ENCODE measurements at places on chromosomes 12 and 14.

DNA sequence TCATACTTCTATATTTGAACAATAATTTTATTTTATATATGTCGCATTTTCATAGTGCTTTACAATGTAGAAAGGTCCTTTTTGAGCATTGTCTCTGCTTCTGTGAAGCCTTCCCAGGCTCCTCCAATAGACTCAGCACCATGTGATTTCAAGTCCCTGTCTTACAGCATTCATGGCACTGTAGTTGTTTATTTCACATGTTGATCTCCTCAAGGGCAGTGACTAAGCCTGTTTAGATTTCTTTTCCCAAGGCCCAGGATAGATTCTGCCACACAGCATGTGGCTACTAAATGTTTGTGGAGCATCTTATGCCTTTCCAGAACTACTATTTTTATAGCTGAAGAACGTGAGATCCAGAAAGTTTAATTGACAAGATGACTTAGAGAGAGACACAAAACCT lies 391.7 kb downstream of the TMEM117 start:
- DNase-seq = no peak

GRCh38 chr12:124560146-124560890 lies 7.1 kb downstream of the NCOR2 start:
- no peak for DNase-seq

GRCh38 chr12:119578112-119578511 lies 15.5 kb upstream of the TMEM233 start:
- DNase-seq = no peak

DNA sequence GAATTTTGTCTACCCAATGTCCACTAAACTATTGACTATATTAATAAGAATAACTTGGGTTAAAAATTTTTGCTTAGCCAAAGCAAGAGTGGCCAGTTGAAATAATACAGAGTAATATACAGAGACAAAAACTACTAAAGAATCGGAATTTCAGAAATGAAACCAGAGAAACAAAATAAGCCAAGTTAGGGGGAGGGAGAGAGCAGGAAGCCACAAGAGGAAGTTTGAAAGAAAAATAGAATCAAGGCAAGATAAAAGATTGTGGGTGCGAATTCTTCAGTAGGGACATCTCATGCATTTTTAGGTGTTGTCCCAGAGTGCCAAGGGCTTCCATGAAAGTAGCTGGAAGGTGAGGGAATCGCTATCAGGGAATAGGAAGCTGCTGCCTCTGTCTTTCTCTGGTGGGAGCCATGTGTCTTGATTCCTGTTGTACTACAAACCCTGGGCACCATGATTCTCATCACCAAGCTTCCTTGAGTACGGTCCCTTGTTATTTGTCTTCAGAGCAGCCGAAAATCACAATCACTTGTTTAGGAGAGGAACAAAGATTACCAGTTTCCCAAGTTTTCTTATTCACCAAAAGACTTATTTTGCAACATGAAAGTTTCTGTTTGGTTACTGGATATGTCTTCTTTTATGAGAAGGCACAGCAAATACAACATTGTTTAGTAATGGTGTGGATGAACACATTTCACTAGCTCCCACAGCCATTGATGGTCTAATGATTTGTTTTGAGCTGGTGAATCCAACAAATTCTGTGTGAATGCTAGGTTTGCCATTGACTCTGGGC lies 16.7 kb downstream of the NEUROD4 start:
- DNase-seq = no peak

- no peak for DNase-seq
Measured at GRCh38 chr12:86496595-86496994, 240.4 kb upstream of the MGAT4C start.

DNA sequence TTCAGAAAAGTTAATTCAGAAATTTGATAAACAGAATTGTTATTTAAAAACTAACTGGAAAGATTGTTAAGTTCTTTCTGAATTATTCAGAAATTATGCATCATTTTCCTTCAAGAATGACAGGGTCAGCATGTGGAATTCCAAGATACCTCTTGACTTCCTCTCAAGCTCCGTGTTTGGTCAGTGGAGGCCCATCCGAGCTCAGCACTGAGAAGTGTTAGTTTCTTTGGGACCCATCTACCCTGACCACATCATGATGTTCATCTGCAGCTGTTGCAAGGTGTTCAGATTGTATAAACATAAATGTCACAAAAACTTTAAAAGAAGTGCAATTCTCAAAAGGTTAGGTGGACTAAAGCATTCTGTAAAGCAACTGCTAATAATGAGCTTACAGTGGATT lies 33.7 kb downstream of the MDM2 start:
- no peak for DNase-seq

DNA sequence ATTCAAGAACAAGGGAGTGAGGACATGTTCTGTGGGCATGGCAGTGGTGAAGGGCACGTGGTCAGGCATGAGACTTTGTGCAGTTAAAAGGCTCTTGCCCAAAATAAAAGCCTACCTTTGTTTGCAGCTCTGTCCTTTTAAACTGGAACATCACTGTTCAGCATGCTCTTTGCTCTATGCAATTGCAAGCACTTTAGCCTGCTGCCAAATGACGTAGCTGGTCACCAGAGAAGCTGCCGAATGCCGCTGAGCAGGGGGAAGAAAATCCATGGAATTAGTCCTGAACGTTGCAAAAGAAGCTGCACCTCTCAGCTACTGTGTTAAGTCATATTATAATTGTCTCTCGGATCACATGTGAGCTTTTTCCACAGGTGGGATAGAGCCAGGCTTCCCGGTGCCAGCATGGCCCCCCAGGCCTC lies 176.3 kb upstream of the DIO2 start:
- DNase-seq = no peak

DNA sequence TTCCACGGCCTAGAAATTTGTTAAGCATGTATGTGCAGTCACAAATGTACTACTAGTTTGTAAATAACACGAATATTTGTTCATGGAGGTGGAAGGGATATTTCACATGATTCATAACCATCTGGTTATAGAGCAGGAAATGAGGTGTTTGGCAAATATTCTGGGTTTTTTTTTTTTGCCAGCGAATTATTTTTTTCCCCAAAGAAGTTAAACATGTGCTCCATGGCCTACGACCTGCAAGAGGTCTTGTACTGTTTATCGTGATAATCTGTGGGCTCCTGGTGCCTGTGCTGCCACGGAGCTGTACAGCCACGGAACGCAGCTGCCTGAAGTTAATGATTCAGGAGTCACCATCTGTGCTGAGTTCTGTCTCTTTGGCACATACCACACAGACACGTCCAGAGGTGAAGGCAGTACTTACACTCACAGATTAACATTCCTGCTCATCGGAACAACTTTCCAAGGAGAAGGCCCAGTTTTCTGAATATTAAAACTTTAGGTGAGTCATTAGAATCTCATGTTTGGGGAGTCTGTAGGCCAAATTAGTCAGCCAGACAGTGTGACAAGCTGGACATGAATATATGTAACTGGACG lies 156.3 kb downstream of the TMX1 start:
- DNase-seq = no peak

DNA sequence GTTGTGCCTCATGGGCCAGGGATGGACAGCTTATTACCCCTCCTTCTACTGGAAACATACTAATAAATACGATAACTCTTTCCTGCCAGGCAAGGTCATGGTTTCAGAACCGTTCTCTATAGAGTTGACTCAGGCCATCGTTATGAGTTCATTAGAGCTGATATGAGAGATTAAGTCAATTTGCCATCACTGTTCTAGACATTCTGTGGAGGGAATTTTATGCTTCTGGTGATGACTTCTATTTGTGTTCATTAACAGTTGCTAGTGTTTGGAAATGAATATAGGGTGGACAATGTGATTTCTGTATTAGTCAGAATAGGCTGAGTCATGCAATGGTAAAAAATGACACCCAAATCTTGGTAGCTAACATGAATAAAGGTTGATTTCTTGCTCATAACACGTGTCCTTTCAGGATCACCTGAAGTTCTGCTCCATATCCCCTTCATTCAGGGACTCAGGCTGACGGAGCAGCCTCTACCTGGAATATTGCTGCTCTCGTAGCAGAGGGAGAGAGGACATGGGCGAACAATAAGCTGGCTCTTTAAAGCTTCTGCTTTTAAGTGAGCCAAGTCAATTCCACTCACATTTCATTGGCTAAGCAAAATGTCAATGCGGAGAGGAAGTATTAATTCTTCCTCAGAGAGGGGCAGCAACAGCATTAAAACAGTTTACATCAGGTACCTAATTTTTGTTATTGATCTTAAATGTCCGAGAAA lies 18.5 kb upstream of the TBPL2 start:
- no peak for DNase-seq

GRCh38 chr12:23950775-23951451 lies 1.4 kb upstream of the SOX5 start:
- DNase-seq = peak; percentile 45

DNA sequence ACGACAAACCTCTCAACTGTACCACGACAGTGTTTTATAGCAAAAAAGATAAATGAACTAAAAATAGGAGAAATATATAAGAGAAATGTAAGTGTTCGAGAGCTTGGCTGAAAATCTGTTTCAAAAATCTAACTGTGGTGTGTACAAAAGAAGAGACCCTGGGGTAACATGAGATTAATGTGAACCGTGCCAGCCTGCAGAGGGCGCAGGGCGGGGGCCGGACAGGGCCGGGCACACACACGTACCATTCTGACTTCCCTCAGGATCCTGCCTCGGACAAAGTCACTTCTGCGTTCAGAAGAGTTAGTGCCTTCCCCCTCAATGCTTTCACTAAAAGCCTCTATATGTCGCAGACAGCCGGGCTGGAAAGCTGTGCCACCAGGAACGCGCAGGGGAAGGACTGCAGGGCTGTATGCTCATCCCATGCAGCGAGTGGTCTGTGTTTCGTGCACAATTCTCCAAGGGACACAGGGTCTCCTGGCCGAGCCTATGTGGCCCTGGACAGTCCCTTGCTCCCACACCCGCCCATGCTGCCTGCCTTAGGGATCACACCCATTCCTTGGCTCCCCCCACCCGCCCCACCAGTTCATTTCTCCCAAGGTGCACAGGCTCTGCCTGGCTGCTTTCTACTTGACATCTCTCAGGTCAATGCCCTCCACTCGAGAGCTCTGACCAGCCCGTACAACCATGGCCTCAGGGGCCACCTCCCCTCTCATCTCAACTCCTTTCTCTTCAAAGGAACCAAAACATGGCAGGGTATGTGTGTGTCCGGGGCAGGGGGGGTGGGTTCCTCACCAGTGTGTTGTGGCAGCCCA lies 8.5 kb downstream of the CDCA4 start:
- peak; percentile 44 for DNase-seq

GRCh38 chr14:86683561-86683960 lies 1153.6 kb downstream of the FLRT2 start:
- no peak for DNase-seq

- DNase-seq = no peak
Measured at GRCh38 chr12:27852742-27853141, 72.7 kb upstream of the MANSC4 start.

DNA sequence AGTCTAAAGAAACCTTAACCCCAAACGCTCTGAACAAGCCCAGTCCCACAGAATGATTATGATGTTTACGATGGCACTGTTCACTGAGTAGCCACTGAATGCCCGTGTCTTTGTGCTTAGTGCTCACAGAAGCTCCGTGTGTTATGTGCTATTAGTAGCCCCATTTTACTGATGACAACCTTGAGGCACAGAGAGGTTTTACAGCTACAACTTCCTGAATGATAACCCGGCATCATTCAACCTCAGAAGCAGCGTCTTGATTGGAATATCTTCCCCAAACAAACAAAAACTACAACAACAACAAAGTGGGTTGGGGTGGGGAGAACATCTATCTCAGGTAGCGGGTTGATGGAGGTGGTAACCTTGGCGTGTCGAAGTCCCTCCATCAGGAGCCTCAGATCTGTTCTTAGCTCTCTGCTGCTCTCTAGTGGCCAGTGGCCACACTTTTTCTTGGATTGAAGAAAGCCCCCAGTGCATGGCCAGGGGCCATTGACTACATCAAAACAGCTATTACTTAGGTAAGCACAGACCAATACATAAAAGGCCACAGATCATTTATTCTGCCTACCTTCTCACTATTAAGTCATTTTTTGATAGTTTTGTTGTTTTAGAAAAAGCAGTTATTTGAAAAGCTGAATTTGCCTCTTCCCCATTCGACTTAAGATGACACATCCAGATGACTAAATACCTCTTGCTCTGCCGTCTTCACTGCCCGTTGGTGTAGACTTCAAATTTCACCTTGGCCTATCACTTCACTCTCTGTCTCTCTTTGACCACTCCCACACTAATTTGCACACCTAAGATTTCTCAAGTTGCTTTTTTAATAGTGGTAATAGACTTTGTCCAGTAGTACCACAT lies 376.9 kb downstream of the GALC start:
- peak; percentile 75 for DNase-seq

GRCh38 chr12:127555071-127555470 lies 711.9 kb upstream of the TMEM132C start:
- no peak for DNase-seq

- DNase-seq = no peak
Measured at GRCh38 chr12:117188961-117189724, 1.1 kb downstream of the FBXO21 start.

GRCh38 chr12:65675141-65675621 lies 149.1 kb upstream of the HMGA2 start:
- DNase-seq = no peak

DNA sequence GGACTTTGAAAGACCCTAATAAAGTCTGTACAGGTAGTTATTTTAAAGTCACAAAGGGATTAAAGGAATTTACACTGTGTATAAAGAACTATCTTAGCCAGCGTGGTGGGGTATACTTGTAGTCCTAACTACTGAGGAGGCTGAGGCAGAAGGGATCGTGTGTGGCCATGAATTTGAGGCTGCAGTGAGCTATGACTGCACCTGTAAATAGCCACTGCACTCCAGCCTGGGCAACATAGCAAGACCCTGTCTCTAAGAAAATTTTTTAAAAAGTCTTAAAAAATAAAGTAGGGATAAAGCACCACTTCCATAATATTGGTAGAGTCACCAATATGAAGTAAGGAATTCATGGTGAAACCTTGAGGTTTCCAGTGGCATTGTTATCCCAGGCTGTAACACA lies 18.1 kb downstream of the ACVR1B start:
- DNase-seq = no peak

- DNase-seq = no peak
Measured at GRCh38 chr12:63224396-63224795, 73.4 kb upstream of the AVPR1A start.

DNA sequence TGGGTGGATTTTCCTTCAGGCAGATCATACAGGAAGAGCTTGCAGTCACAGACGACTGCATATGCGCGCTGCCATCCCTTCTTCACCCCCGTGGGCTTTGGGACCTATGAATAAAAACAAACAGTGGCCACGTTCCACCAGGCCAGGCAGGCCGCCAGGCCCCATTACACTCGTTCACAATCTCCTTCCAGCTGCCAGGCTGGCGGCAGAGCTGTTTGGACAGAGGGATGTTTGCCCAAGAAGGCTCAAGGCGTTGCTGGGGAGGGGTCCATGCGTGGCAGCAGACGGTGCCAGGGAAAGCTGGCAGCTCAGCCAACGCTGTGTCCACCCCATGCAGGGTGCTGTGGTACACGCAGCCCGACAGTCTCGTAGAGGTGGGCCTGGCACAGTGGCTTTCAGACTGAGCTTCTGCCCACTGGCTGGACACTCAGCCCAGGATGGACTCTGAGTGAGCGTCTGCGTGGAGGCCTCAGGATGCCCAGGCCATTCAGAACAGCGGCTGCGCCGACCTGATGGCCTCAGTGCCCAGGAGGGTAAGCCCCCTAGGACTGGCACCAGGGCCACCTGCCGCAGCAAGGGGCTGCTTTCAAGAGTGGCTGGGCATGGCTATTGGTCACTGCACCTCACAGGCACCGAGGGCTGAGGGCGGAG lies 27.5 kb downstream of the AMN start:
- no peak for DNase-seq

Data from NCI-H526 treated with DMSO at 0.1 percent for 48 hours (cell line).